Frontal cortex (tissue), 4 donors: ENCODE measurements at places on chromosomes 12 and 14. TPM values are rescaled to one million over a fixed set of nuclear protein-coding genes. Genes with fewer than 3 reads are reported as not detected.

DNA sequence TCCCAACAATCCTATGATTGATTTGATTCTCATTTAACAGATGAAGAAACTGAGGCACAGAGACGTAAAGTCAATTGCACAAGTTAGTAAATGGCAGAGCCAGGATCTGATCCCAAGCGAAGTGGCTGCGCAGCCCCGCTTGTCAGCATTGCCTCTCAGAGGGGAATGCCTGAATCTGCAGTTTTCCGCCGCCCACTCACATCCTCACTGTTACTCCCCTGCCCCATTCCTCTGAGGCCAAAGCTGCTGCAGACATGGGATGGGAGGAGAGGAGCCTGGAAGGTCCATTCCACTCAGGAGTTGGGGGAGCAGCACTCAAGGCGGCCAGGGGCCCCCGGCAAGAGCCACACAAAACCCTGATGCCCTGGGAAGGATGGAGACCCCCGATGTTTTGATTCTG, 1.0 kb downstream of the NRIP2 start:
- no peak for DNase-seq

NFE2 gene
- total RNA-seq = 0.82 TPM

GRCh38 chr12:89187507-89187906, 164.8 kb downstream of the DUSP6 start:
- no peak for DNase-seq

GRCh38 chr12:26338586-26339572, 143.5 kb downstream of the SSPN start:
- DNase-seq = peak; percentile 20

GPR135 gene
- 5.3 TPM for total RNA-seq

GRCh38 chr12:32494656-32495055, 95.3 kb downstream of the FGD4 start:
- DNase-seq = no peak

DNA sequence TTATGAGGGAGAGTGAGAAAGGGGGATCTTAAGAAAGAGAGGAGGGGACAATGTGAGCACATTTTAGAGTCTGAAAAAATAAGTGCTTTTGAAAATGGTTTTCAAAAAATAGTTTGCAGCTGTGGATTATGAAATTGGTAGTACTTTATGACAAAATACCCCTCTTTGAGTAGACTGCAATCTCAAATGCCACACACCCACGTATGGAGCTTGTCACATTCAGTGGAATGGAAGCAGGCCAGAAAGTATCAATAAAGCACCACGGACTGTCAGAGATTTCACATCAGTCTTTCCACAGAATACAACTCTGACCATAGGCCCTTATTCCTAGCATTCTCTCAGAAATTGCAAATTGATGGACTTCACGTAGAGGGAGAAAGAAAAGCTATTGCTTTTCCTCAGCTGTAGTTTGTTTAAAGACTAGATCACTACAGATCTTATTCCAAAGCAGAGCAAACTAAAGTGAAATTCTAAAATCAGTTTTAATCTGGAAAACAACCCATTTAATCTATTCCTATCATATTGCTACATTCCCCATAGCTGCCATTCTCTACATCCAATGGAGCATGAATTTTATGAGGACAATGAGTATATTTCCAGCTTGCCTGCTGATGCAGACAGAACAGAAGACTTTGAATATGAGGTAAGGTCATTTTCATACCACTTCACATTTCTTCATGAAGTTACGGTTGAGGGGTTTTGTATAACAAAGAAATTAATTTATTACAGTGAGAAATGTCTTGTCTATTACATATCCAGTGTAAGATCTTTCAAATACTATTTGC, 321.3 kb downstream of the PDZRN4 start:
- DNase-seq = no peak

GRCh38 chr12:6960593-6961277, 9.6 kb downstream of the PTPN6 start:
- DNase-seq = peak; percentile 13
